Mucosa of descending colon (tissue), 3 donors: ENCODE measurements at places on chromosomes 6 and 20.

GRCh38 chr6:14763139-14763538, 482.7 kb upstream of the JARID2 start:
- no peak for DNase-seq

- DNase-seq: no peak
These were observed 254.5 kb downstream of the TMEM242 start for GRCh38 chr6:157068691-157069324.

DNA sequence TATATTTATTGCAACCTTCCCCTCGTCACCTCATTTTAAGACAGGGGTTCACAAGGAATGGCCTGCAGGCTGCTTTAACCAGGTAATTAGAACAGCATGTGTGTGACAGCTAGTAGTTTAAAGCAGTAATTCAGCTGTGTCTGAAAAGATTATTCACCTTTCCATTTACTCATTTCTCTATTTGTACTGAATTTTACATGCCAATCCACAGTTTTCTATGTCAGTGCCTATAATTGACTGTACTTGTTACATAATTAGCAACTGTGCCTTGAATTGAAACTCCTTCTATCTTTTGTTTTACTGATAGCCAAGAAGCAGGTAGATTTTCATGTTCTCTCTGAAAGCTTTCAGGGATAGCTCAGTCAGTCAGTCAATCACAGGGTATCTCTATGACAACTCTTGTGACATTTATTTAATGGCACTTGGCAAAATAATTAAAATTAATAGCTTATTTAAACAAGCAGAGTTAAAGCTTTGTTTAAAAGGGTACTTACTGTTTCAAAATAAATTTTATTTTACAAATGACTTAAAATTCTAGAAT, 214.0 kb downstream of the ZFAND3 start:
- no peak for DNase-seq

GRCh38 chr6:166435574-166435973, 52.8 kb upstream of the MPC1 start:
- DNase-seq: peak; percentile 29

- no peak for DNase-seq
These were observed 142.6 kb downstream of the CDH26 start for GRCh38 chr20:60100780-60101179.

DNA sequence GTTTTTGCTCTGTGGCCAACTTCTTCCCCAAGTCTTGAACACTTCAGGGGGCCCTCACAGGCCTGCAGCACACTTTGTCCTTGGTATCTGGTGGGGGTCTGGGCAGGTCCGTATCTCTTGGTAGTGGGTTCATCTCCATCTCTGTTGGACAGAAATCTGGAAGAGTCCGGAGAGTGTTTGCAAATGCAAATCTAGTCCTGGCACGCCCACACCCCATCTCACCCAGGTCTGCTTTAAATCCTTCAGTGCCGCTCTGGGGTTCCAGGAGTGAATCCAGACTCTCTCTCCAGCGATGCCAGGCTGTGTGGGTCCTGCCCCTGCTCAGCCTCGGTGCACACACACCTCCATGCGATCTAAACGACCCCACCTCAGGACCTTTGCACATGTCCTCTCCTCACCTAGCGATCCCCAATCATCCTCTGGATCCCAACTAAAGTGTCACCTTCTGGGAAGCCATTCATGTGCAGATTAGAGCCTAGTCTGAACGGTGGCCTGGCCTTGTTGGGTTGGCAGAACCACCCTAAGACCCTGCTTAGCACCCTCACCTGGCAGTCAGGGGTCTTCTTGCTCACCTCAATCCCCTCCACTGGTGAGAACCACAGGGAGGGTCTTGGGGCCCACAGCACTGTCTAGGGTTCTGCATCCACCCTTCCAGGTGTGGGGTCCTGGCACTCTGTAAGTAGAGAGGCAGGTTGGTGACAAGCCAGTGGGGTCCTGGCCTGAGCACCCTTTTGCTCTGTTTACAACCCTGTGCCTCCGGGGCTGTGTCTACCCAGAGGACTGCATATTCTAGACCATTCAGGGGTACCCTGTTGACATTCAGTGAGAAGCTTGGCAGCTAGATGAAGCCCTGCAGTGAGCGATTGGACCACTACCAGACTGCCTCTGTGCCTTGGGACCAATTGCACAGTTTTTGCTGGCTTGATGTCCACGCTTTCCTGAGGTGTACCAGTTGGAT, 100.8 kb downstream of the SYCP2 start:
- DNase-seq: no peak

DNA sequence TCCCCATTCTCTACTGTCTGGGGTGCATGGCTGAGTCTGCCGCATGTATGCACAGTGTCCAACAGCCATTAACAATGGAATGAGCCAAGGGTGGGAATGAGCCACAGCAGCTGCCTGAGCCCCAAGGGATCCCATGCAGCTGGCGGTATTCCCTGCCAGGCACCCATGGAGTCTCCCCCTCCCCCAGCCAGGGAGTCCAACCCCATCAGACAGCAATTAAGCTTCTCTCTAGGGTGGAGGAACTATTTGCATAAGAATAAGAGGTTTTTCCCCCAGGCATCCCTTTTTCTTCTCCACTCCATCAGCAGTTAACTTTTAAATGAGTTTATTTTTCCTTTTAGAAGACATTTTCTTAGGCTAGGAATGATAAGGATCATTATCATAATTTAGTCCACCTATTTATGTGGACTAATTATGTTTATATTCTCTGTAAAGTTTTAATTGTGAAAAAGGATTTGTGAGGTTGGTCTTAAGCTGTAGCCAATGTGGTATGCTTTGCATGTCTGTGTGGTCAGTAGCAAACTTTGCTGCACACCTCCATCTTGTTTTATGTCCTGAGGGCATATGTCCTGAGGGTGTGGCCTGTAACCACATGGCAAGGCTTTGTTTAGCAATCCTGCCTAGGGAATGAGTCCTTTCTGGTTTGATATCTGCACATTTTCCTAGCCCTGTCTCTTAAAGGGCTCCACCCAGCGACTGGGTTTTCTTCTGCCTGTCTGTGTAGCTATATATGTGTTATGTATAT, 158.9 kb upstream of the OLIG3 start:
- DNase-seq: no peak

- no peak for DNase-seq
These were observed 54.1 kb downstream of the CTCFL start for GRCh38 chr20:57470666-57471495.

GRCh38 chr6:137086031-137086430, 41.3 kb upstream of the IL20RA start:
- DNase-seq: no peak

GRCh38 chr6:19538096-19538495, 299.1 kb upstream of the ID4 start:
- peak; percentile 62 for DNase-seq

DNA sequence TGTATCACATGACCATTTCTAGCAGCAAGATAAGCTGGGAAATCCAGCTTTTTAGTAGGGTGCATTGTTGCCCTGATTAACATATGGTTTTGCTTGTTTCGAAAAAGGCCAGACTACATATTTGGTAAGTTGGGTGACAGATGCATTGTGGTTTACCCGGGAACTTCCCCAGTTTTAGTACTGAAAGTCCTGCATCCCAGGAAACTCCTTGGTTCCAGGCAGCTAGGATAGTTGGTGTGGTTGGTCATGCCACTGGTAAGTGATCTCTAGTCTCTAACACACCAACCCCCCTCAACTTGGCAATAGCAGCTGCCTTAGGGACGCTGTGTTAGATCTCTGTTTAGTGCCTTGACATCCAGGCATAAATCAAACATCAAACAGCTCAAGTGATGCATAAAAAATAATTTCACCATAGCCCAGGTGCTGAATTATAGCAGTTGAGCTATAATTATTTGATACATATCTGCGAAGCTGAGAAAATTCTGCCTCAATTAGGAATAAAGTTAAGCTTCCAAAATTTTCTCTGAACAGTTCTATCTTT, 216.5 kb downstream of the TFAP2C start:
- no peak for DNase-seq

DNA sequence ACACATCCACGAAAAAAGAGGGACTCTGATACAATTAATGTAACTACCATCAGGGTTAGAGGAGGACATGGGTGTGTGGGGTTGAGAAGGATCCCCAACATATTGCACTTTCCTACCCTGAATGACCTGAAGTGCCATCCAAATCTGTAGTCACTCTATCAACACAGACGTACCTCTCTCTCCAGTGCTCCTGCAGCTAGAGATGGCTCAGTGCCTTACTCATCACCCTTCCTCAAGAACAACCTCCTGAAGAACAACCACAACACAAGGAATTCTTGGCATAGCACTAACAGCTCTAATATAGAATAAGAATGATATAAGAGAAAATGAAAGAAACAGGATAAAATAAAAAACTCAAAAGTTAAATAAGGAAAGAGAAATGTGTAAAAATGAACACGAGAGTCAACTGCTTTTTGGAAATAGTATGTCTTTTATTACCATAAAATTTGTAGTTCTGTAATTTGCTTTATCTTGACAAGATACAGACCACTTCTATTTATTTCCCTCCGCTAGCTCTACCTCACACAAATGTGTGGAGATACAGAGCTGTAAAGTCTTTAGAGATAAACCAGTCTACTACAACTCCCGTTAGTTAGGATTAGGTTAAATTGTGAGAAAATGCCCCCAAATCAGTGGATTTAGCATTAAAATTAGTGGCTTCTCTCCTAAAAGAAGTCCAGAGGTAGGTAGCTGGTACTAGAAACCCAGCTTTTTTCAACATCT, 63.9 kb downstream of the REV3L start:
- no peak for DNase-seq

- no peak for DNase-seq
These were observed 2.5 kb upstream of the MANEA start for GRCh38 chr6:95574811-95575210.

GRCh38 chr6:3868544-3868943, 19.4 kb downstream of the FAM50B start:
- DNase-seq: no peak

DNA sequence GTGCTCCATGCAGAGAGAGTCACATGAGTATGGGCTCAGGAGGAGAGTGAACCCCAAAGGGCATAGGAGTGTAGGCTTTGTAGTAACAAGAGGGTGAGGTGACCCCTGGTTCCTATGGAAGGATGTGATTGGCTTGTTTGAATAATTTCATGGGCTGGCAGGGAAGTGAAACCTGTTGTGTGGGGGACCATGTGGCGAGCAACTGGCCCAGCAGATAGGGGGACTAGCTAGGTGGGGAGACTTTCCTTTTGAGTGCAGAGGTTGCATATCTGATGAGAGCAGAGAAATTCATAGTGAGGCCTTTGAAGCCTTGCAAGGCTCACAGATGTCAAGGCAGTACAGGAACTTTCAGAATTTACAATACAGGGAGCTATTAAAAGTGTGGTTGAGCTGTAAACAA, 247.9 kb upstream of the SLC35B3 start:
- no peak for DNase-seq

- no peak for DNase-seq
These were observed 21.5 kb downstream of the RIMS4 start for GRCh38 chr20:44788706-44789456.

DNA sequence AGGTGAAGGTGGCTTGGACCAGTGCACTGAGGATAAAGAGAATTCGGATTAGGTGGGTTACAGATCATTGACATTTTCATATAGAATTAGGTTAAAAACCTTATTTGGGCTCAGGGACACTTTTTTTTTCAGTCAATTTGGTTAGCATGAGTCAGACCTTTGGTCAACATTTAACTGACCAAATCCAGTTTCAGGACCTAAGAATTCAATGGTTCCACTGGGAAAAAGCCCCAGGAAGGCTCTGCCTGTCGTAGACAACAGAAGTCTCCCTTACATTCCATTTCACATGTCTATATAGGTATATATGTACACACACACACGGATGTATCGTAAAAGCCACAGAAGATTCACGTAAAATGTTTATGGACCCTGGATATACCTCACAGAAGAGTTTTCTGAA, 184.2 kb upstream of the RREB1 start:
- DNase-seq: no peak

DNA sequence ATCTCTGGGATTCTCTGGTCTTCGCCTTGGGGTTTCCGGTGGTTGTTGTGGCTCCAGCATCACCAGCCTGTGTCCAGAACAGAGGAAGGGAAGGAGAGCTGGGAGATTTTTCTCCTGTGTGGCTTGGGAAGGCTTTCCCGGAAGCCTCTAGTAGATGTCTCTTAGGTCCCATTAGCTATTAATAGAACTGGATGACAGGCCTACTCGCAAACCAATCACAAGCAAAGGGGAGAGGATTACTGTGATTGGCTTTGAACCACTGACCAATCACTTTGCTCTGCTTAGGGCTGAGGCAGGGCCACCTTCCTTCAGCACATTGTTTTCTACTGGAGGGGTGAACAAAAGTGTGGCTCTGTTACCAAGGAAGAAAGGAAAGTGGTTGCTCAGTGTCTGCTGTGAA, 203.4 kb upstream of the SULF2 start:
- no peak for DNase-seq

DNA sequence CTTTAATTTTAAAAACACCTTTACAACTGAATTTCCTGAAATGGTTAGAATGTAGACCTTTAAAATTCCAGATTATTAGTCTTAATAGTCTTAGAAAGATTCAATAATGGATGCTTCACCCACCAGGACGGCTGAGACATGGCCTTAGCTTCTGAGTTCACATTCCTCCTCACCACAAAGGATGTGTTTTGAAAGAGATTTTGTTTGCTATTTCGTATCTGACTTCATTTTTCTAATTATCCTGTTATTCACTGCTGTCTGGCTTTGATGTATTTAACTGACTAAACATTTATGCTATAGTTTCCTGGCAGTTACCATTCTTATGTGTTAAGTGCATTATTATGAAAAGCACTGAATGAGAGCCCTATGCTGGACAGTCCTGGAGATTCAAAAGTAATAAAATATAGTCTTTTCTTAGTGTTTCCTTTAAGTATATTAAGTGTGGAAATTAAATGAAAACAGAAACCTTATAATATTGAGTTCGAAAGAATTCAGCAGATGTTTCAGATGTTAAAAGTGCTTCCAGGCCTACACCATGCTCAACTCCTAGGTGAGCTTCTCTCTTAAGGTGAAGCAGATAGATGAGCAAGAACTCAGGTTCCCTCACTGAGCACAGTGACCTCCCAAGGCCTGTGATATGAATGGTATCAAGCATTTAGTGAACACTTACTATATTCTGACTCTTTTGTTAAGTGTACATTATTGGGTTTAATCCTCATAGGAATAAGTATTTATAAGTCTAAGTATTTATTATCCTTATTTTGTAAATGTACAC, 40.3 kb downstream of the MAP3K4 start:
- DNase-seq: no peak

GRCh38 chr6:9401960-9402359, 966.6 kb upstream of the SLC35B3 start:
- DNase-seq: no peak

DNA sequence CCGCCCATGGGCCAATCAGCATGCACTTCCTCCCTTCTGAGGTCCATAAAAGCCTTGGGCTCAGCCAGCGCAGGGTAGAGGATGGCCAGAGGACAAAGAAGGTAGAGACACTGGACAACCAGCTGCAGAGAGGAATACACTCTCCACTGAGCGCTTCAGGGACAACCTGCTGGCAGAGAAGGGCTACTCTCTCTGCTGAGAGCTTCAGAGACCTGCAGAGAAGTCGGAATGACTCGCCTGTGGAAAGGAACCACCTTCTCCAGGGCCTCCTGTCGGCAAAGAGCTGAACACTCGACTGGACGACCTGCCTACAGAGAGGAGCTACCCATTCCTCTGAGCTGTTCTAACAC, 31.4 kb upstream of the SLA2 start:
- DNase-seq: no peak
